T1000 (cell line): ENCODE measurements at places on chromosomes 3 and 15.

- DNase-seq = no peak
Observed at GRCh38 chr15:43104426-43104825, 1.4 kb downstream of the UBR1 start.

DNA sequence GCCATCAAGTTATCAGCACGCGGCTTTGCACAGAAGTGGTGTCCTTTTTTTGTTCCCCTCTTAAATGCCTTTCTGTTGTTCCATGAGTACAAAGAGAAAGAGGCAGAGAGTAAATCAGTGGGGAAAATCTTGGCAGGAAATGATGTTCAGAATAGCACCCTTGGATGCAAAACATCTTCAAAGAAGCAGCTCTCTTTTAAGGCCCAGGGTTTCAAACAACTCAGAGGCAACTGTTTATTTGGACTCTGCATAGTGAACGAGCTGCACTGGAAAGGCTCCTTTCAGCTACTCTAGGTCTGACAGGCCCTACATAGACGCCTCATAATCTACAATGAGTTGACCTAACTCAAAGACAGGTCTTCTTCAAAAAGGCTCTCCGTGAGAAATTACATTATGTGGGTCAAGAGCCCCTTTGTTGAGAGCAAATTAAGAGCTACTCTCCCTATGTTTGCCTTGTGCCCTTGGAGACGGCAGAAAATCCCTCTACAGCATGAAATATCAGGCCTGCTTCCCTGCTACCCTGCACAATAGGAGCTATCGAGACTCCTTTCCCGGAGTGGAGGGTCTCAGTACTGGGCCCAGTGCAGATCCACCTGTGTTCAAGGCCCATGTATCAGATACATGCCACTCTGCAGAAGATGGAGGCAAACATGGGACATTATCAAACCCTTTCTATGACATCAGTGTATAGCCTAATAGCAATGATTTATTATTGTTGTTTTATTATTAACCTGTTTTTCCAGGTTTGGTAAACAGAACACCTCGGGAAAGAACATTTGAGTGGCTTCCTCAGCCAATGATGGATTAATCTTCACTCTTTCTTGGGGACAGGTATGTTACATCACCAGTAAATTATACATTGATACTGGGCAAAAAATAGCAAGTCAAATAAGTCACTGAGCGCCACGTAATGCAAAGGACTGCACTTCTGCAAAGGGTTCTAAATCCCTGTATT, 53.1 kb downstream of the HEG1 start:
- DNase-seq = no peak

DNA sequence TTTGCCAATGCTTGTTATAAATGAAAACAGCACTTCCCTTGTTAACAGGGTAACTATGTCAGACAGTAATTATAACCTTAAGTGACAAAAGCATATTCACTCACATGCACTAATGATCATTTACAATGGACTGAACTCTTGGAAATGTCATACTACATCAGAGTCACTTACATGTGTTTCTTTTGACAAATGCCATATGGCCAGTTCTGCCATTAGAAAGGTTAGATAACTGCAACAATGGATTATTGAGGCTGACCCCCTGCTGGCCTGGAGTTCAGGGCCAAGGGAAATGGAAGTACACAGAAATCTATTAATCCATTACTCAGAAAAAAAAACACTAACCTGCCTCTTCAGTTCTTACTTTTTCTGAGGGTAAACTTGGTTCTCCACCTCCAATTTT, 313.4 kb downstream of the CNTN3 start:
- DNase-seq = no peak

DNA sequence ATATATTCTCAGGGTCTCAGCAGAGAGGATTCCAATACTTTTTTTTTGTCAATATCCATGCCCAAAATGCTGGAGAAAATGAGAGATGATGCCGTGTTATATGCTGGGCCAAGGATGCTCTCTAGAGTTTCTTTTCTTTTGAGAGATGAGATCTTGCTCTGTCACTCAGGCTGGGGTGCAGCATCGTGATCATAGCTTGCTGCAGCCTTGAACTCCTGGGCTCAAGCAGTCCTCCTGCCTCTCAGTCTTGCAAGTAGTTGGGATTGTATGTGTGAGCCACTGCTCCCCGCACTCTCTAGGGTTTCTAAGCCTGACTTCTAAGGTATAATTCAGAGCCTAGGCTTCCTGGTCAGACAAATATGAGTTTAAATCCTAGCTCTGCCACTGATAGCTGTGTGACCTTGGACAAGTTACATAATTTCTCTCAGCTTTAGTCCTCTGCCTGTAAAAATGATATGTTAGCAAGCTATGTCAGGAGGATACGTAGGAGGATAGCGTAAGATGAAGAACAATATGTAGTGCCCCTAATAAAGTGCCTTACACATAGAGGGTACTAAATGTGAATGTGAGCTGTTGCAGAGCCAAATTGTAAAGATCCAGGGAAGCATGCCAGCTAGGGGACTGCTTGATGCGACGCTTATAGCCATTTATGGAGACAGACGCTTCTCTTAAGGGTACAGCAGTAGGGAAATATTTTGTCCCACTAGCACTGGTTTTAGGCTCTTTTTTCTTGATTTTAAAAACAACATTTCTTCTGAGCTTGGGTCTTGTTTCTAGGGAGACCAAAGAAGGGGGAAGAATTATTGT, 7.4 kb downstream of the STARD9 start:
- no peak for DNase-seq

DNA sequence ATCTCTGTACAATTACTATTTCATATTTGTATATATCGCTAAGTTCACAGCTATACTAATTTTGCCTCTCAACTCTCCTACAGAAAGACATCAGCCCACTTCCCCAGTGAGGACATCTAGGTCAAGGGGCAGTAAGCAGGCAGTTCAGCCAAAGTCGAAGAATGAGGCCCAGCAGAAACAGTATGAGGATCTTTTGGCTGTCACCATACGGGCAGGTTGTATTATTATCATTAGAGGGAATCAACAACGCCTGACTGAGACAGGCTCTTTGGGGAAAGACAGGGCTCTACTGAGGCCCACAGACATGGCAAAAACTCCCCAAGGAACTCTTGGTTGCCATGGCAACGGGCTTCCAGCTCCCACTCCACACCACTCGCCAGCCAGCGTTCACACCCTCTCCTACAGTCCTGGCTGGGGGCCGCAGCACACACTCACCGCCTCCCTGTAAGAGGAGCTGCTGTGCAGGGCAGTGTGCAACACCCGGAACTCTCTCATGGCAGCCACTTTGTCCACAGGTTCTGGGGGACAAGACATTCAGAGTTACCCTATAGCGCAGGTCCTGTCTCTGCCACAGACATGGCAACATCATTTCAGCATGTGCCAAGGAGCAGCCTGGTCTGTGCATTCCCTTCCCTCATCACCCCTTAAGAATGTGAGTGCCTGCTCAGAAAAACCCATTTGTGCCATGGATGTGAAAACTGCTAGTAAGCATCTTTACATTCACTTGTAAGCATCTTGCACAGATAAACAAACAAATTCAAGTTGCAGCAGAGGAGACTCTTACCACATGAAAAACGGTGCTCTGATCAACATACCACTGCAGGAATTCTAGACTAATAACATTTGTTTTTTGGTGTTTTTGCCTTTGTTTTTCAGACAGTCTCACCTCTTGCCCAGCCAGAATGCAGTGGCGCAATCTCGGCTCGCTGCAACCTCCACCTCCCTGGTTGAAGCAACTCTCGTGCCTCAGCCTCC, 8.8 kb downstream of the UBL7 start:
- DNase-seq = no peak

- no peak for DNase-seq
Observed at GRCh38 chr3:18393906-18394305, 31.2 kb downstream of the SATB1 start.

DNA sequence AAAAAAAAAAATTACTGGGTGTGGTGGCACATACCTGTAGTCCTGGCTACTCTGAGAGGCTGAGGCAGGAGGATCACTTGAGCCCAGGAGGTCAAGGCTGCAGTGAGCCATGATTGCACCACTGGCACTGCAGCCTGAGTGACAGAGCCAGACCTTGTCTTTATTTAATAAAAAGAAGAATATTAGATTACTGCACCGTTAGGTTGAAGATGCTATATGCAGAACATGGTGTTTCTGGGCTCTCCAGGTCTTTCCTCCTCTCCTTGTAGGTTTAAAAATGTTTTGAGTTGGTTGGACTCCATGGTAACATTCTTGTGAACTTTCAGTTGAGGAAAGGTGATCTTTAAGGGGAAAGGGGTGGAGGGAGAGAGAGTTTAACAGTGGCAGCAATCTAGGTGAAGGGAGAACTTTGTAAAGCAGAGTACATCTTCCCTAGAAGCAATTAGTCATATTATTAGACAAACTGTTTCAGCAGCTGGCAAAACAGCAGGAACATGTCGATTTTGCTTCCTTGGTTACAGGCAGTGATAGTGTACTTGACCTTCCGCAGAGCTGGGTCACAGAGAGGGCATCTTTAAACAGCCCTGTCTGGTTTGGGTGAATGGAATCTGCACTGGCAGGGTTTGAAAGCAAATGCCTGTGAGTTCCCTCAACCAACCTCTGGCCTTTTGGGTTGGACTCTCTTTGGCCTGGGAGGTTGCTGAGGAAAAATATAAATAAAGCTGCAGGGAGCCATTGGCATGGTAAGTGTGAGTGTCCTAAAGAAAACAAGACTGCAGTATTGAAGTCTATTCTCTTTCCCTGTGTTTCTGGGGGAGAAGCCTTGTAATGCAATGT, 42.8 kb downstream of the NR2C2 start:
- no peak for DNase-seq

- no peak for DNase-seq
Observed at GRCh38 chr3:156750191-156750873, 75.8 kb upstream of the LEKR1 start.

GRCh38 chr15:95946241-95946640, 384.3 kb upstream of the NR2F2 start:
- DNase-seq = no peak
